ENCODE measurements at places on chromosomes 13 and 19.

- DNase-seq, result peak; percentile 24
These were observed 8.1 kb downstream of the CEBPA start for GRCh38 chr19:33294058-33294798.

- no peak for DNase-seq
These were observed 894.3 kb downstream of the DIAPH3 start for GRCh38 chr13:59269476-59269875.

DNA sequence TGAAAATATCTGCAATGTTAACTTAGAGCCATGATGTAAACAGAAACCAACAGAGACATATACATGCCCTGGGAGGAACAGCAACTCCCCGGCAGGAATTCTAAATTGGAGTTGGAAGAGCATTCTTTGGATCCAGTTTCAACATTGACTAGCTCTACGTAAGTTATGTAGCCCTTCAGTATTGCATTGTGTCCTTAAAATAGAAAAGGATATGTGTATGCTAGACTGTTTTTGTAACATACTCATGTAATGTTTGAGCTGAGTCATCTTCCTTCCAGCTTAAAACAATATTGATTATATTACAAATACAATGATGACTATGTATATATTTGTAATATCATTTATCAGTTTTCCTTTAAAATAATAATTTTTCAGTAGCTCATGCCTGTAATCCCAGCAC lies 1422.2 kb upstream of the PCDH20 start:
- DNase-seq, result no peak

- DNase-seq, result peak; percentile 95
These were observed 11.5 kb downstream of the APLP1 start for GRCh38 chr19:35879770-35880317.

GRCh38 chr19:36837176-36837905 lies 846 bp downstream of the ZNF790 start:
- no peak for DNase-seq

DNA sequence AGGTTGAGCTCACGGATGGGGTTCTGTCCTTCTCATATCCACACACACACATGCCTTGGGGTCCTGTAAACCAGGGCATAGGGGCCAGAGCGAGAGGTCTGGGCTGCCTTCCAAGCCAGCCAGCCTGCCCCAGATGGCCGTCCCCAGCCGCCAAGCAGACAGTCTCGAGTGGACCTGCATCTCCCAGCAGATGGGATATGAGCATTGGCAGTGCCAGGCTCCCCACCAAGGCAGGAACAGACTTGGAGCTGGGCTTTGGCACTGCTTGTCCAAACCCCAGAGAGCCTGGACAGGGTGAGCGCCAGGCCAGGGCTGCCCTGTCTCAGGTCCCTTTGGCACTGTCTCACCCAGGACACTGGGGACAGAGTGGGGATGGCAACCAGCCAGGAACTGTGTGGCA lies 130.4 kb downstream of the DPF1 start:
- DNase-seq, result no peak

GRCh38 chr19:54287456-54287855 lies 6.5 kb upstream of the LILRB2 start:
- no peak for DNase-seq

DNA sequence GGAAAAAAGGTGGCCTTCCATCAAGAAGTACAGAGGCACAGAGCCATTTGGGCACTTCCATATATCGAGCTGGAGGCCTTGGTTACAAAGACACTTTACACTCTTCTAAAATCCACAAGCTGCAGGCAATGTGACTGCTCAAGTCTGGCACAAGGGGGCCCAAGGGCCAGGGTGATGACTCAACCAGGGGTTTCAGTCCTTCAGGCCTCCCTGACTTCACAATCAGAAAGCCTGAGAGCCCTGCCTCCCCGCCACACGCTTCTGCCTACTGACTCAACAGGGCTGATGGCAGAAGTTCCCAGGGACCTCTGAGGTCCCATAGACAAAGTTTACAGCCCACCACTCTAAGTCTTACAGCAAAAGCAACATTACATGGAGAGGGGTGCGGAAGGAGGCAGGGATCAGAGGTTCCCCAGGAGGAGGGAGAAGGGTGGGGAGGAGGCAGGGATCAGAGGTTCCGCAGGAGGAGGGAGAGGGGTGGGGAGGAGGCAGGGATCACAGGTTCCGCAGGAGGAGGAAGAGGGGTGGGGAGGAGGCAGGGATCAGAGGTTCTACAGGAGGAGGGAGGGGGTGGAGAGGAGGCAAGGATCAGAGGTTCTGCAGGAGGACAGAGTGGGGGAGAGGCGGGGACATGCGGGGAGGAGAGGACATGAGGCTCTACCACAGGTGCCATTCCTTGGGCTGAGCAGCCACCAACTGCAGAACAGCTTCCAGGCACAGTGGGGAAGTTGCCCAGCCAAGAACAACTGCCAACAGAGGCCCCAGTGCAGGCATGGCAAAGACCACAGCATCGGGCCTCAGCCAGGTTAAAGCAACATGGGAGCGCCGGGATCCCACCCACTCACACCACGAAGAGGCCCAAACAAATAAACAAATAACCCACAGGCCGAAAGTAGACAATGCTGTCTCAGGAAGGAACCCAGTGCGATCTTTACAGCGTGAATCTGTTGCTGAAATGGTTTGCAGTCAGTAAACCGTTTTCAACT lies 52.0 kb downstream of the SLC7A1 start:
- DNase-seq, result no peak

DNA sequence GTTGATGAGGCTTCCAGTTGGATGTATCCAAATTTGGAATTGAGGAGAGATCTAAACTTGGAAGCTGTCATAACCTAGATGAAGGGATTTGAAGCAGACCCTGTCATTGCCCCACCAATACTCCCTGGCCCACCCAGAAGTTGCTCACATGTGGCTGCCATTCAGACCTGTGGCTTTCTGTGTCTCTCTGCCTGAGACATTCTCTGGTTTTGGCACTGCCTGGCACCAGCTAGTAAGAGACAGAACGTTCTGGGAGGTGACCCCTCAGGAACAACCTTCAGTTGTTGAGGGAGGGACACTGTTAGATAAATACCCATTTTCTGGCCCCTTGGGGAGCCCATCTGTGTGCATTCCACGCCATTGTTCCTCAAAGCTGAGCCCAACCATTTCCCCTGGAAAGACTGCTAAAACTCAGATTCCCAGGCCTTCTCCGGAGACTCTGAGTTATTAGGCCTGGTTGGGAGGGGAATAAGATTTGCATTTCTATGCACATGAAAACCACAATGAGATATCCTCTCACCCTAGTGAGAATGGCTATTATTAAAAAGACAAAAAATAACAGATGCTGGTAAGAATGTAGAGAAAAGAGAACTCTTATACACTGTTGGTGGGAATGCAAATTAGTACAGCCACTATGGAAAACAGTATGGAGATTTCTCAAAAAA lies 290.4 kb downstream of the TSHZ3 start:
- DNase-seq, result no peak

DNA sequence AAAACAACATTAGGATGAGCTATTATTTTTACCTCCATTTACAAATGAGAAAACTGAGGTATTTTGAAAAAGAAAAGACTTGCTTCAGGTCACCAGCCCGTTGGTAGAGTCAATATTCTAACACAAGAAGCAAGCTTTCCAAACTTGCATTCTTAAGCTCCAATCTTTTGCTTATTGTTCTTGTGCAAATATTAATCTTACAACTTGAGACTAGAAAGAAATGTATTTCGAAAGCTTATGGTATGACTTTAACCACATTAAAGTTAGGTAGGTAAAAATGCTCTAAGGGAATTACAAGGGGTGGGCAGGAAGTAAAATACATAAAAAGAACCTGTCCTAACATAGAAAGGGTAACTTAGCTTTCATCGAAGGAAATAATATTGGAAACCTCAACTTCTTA lies 453.9 kb downstream of the SLITRK5 start:
- DNase-seq, result no peak

GRCh38 chr19:41753159-41753558 lies 2.2 kb upstream of the CEACAM6 start:
- no peak for DNase-seq

DNA sequence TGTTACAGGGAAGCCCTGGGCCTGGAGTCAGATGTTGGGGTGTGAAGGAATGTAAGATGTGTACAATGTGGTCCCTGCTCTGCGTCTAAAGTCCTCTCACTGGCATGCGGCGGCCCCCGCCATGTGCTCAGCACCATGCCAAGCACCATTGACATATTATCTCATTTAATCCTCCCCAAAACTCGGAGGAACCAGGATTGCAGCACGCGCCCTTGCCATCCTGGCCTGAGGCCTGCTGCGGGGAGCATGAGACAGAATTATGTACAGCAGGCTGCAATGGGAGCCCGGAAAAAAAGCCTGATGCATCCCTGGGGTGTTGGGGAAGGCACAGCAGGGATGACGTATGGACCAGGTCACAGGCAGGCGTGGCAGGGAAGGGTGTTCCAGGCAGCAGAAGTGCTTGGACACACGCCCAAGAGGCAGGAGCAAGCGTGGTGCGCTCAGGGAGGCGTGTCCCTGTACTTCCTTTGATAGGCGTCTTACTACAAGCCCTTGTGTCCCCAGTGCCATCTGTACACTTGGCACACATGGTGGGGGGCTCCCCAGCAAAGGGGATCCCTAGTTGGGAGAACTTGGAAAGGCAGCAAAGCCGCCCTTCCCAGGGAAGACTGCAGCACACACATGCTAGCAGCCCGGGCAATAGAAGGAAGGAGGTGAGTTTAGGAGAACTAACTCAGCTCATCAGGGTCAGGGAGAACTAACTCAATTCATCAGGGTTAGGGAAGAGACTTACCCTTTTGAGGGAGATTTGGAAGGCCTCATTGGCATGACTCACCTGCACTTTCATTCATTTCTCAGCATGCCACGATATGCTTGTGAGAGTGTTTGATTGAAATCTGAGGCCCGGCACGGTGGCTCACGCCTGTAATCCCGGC lies 3.4 kb downstream of the EVI5L start:
- peak; percentile 91 for DNase-seq

GRCh38 chr13:65378943-65379519 lies 1851.1 kb downstream of the PCDH9 start:
- no peak for DNase-seq
